ENCODE measurements at places on chromosomes 1 and 21. TPM values are rescaled to one million over a fixed set of nuclear protein-coding genes. Genes with fewer than 3 reads are reported as not detected.
A peak's percentile ranks its signal among the peaks of the same experiment; 100 is the strongest.

GRCh38 chr1:92536980-92537884 lies 50.5 kb upstream of the GFI1 start:
- H3K4me1 ChIP-seq: peaks cover 24% of the 10 kb centered on the region
- DNase-seq: peak; percentile 35
- no peak overlapping the region for H3K4me3 ChIP-seq
- H3K27me3 ChIP-seq: no peaks in the 10 kb centered on the region
- no peaks in the 10 kb centered on the region for H3K36me3 ChIP-seq
- H3K27ac ChIP-seq: peak overlapping the region; percentile 24

GRCh38 chr21:14259747-14260146 lies 43.8 kb downstream of the RBM11 start:
- no peaks in the 10 kb centered on the region for H3K36me3 ChIP-seq
- DNase-seq: peak; percentile 69
- no peaks in the 10 kb centered on the region for H3K27me3 ChIP-seq
- no peaks in the 10 kb centered on the region for H3K4me1 ChIP-seq
- H3K27ac ChIP-seq: no peak overlapping the region

DNA sequence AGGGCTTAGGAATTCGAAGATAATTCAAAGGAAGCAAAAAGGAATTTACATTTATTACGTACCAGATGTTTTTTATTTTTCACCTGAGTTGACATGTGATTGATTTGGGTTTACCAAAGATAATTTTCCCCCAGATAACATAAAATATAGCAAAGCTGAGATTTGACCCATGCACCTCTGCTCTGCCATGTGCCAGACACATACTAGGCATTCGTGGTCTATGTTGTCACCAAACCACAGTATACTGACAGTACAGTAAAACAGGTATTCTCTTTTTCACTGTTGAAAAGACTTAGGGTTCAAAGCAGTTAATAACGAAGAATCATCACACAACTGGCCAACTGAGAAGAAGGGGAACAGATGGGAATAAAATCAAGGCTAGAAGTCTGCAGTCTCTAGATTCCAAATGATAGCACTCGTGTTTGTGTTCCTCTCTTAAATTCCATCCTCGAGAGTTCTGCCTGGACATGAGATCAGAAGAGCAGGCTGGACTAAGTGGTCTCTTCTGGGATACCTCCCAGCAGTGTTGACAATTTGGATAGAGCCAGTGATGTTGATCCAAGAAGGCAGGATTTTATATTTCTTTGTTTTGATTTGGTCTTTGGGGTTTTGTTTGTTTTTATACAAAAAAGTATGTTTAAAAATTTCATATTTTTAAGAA lies 85.3 kb upstream of the RAVER2 start:
- no peaks in the 10 kb centered on the region for H3K27me3 ChIP-seq
- peak; percentile 71 for DNase-seq
- H3K4me3 ChIP-seq: no peak overlapping the region
- no peaks in the 10 kb centered on the region for H3K4me1 ChIP-seq

DNA sequence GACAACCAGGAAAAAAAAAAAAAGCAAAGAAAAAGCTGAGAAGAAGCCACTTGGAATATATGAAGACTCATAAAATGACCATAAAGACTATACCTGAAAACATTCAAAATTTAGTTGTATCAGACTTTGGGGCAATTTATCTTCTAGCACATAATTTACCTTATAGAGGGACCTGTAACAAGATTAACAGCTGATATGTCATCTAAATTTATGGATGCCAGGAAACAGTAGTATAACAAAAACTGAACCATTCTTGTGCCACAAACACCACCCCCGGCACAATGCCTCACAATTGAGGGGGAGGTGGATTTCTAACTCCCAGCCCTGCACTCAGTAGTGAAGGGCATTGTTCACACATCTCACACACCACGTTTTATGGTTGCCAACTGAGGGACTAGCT lies 1352.0 kb downstream of the BRINP3 start:
- no peaks in the 10 kb centered on the region for H3K4me1 ChIP-seq
- no peak overlapping the region for H3K4me3 ChIP-seq
- H3K36me3 ChIP-seq: no peaks in the 10 kb centered on the region
- no peak for DNase-seq
- no peaks in the 10 kb centered on the region for H3K27me3 ChIP-seq

DNA sequence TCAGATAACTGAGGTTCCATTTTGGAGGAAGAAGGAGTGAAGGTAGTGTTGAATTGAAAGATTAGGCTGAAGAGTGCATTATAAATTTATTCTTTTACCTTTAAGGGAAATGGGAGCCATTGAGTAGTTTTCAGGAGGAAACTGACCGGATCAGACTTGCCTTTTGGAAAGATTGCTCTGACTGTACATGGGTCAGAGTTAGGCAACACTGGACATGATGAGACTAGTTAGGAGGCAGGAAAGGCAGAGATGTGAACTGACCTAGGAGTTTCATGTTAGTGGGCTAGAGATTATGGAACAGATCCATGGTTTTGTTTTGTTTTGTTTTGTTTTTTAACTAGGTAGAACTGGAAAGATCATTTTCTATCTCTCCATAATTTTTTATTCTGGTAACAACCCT lies 78.2 kb downstream of the SNX7 start:
- H3K27me3 ChIP-seq: no peaks in the 10 kb centered on the region
- no peak overlapping the region for H3K27ac ChIP-seq
- DNase-seq: no peak
- no peaks in the 10 kb centered on the region for H3K36me3 ChIP-seq
- no peaks in the 10 kb centered on the region for H3K4me1 ChIP-seq

GRCh38 chr1:115181231-115181630 lies 91.9 kb upstream of the TSPAN2 start:
- DNase-seq: no peak
- H3K4me3 ChIP-seq: no peak overlapping the region
- H3K27me3 ChIP-seq: no peaks in the 10 kb centered on the region
- H3K27ac ChIP-seq: peak overlapping the region; percentile 95

DNA sequence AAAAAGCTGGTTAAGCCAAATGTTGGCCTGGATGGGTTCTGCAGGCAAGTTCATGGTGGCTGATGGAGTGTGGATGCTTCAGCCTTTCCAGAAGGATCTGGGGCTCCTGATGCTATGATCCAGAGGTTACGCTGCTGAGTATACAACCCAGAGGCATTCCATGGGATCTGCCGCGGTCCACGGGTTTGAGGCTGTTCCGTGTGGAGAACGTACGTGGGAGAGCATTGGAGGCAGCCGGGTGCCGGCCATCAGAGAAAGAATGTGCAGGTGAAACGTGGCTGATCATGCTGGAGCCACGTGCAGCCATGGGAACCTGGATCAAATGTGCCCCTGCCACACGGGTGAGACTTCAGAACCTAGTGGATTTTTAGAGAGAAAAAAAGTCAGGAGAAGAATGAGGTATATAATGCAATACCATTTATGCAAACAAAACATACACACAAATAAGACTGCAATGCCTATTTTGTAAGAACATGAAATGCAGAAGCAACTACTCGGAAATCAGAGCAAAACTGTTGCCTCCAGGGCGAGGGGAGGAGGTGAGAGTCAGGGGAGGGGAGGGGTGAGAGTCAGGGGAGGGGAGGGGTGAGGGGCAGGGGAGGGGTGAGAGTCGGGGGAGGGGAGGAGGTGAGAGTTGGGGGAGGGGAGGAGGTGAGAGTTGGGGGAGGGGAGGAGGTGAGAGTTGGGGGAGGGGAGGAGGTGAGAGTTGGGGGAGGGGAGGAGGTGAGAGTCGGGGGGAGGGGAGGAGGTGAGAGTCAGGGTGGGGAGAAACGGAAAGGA lies 116.5 kb upstream of the C1orf174 start:
- H3K27me3 ChIP-seq: no peaks in the 10 kb centered on the region
- no peak overlapping the region for H3K4me3 ChIP-seq

The TDRD5 gene
- total RNA-seq: not detected

All from osteoblast (primary cell).